ENCODE measurements at places on chromosomes 1 and 21.
A peak's percentile ranks its signal among the peaks of the same experiment; 100 is the strongest.

DNA sequence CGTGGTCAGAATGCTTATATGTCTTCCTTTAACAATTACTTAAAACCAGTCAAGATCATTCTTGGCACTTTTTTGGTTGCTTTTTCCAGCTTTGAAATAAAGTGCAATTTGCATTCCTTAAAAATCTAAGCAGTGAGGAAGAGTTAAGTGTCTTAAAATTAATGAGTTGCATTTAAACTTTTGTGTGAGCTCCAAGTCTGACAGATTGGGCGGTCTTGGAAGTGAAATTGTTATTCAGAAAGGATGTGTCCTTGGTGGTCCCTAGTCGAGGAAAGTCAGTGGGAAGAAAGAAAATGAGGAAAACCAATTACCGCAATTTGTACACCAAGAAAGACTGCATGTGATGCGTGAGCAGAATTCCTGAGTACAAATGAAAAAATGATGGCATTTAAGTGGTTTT, 132.5 kb downstream of the HHIPL2 start:
- DNase-seq: no peak

DNA sequence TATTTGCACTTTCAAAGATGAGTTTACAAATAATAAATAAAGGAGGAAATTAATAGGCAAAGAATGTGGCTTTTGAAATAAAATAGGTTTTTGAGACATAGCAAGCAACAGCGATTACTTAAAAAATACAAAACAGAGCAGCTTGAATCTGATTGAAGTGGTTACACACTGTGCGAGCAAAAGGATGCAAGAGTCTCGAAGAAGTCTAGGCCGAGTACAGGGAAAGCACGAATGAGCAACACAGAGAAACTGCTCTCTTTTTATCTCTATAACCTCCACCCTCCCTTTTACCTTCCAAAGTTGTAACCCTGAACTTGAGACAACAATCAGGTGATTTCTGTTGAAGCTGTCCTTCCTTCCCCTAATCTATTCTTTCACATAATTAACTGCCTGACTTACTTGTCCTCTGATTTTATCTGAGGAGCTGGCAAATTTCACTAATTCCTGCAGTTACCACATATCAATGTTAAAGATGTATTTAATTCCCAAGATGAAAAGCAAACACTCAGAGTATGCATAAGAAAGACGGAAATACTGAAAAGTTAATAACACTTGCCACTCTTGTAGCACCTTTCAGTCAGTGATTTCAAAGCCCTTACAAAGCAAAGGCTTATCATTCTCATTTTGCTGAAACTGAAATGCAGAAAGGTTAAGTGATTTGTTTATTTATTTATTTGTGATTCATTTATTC, 1030.1 kb downstream of the ADGRL2 start:
- no peak for DNase-seq

GRCh38 chr21:39422527-39423241, 22.9 kb downstream of the LCA5L start:
- DNase-seq: no peak

GRCh38 chr1:216627252-216627651, 96.0 kb downstream of the ESRRG start:
- no peak for DNase-seq

- no peak for DNase-seq
Observed at GRCh38 chr1:178613271-178613945, 100.5 kb downstream of the TEX35 start.

- no peak for DNase-seq
Observed at GRCh38 chr1:243562473-243562872, 287.6 kb downstream of the AKT3 start.

DNA sequence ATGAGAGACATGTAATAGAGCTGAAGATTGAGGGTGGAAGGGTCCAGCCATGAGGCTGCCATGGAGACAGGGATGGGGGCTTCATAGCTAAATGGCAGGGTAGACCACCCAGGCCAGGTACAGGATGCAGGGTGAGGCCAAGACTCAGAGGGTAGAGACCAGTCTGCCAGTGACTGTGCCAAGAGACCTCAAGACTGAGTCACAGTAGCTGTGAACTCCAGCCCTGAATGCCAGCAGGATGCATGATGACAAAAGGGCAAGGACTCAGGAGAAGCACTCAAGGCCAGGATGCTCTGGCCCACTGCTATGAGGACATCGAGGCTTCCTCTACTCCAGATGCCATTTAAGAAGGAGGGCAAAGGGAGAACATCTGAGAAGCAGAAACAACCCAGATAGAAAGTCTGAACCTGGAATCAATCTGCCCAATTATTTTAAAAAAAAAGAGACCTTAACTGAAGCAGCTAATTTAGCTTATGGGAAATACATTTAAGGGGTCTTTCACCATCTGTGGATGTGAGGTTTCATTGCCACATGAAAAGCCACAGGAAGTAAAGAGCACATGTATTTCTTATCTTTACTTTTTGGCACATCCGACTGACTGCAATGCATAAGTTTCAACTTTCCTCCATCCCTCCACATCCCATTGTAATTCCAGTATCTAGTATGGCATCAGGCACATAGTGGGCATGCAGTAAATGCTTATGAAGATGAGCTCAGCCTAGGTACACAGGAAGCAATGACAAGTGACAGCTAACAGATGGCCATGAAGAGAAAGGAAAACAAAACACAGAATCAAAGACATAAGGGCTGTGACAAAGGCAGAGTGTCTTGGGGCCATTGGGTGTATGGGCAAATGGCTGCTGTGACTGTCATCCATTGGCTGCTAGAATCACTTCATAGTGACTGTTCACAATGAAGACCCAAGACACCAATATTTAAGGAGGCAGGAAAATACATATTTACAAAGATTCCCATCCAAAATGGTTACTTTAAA, 40.2 kb downstream of the SUSD4 start:
- DNase-seq: no peak

DNA sequence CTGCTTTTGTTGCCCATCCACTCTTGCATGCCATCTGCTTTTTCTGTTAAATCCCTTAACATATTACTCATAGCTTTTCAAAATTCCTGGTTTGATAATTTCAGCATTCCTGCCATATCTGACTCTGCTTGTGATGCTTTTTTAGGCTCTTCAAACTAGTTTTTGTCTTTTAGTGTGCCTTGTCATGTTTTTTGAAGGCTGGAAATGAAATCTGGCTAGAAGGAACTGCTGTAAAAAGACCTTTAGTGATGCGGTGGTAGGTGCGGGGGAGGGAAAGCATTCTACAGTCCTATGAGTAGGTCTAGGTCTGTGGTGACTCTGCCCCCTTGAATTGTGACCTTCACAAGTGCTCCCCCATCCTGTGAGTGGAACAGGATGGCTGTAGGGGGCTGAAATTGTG, 15.0 kb upstream of the S100B start:
- DNase-seq: no peak

DNA sequence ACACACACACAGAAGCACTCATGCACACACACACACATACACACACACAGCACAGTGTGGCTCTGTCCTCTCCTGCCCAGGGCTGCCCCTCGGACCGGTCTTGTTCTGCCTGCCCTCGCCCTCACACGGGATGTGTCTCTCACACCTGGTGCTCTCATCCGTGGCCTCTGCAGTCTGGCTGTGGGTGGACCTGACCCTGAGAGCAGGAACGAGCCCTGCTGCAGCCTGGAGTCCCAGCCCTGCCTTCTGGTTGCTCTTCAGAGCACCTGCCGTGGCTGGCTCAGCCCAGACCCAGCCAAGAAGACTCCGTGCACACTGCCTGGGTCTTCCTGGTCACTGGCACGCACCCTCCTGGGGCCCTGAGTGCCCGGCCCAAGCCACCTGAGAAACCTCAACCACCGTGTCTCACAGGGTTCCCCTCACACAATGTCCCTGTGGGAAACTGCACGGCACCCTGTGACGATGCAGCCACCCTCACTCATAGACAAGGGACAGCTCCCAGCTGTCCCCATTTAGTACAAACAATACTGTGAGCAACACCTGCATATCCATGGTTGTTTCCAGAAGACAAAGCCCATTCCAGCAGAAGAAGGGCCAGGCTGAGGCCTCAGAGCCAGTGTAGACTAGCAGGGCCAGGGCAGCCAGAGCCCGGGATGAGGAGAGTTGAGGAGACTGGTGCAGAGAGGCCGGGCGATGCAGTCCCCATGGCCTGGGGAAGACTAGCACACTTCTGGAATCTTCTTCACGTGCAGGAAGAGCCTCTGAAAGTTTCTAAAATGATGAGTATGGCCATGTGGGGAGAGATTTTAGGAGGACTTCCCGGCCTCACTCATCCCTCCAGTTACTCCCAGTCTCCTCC, 234.0 kb downstream of the NPHP4 start:
- no peak for DNase-seq

GRCh38 chr1:162138599-162139181, 69.2 kb downstream of the NOS1AP start:
- no peak for DNase-seq

GRCh38 chr1:93981274-93981667, 72.0 kb upstream of the GCLM start:
- no peak for DNase-seq

DNA sequence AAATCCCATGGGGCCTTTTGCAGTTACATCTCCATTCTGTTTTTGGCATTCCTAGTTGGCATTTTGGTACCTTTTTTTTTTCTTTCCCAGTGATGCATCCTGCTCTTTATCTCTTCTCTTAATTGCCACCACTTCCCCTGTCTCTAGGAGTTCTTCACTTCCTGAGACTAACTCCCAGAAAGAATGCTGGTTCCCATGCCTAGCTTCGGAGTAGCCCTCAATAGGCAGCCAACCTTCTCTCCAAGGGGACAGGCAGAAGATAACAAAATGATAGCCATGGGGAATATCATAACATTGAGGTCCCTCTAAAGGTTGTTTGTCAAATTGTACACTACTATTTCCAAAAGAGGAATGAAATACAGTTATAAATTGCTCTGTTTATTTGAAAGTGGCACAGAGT, 150.6 kb upstream of the UBE2U start:
- DNase-seq: no peak

GRCh38 chr1:116910379-116911187, 867 bp downstream of the PTGFRN start:
- DNase-seq: peak; percentile 29

DNA sequence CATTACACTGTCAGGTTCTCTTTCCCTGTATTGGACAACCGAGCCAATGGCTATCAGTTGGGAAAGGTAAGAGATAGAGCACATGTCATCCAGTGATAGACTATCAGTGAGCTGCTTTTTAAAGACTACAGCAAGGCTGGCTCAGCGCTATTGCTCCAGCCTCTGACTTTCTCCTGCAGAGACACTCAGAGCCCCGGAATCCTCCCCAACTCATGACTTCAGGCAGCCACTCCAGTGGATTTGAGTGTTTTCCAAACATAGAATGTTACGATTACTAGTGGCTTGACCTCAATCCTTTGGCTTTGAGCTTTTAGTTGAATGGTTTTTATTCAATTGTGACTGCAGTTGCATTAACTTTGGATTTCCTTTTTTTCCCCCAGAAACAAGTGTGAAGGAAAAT, 331.9 kb downstream of the DISC1 start:
- no peak for DNase-seq

- DNase-seq: no peak
Observed at GRCh38 chr1:188551176-188551575, 1722.4 kb downstream of the PLA2G4A start.

DNA sequence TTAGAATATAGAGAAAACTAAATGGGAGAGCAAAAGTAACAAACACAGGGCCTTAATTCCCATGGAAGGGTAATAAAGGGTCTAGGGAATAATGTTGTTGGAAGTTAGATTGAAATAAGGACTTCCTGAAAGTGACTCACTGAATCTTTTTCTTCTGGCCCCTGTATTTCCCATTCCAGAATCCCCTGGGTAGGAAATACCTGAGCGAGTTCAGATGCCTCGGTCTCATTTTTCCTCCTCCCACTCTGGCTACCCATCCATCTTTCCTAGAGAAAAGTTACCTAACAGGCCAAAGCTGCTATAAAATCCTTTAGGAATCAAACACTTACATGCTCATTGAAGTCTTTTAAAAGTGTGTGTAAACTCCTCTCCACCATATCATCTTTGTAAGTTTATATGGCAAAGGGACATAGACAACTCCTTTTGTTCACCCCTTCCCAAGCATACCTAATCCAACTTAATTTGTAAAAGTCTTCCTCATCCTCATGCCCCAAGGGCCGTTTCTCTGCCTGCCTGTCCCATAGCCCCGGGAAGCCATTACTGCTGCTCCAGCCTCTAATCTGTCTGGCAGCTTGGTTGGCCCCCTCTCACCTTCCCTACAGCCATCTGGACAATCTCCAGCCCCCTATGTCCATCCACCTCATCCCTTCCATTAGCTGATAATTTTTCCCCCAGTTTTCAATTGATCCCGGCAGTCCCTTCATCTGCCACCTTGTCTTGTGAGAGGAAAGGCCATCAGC, 3.3 kb upstream of the MEF2D start:
- DNase-seq: no peak

GRCh38 chr1:159803956-159804689, 2.0 kb downstream of the FCRL6 start:
- DNase-seq: no peak
